ENCODE measurements at places on chromosomes 2 and 18. TPM values are rescaled to one million over a fixed set of nuclear protein-coding genes. Genes with fewer than 3 reads are reported as not detected.

The ANKRD53 gene
- 0.33 TPM for total RNA-seq

The C2orf80 gene
- total RNA-seq: not detected

The REG1B gene
- total RNA-seq: not detected

The WDR54 gene
- total RNA-seq: 2.9 TPM

The DSG4 gene
- not detected for total RNA-seq

The ZNF512 gene
- 16.1 TPM for total RNA-seq

The KRTCAP3 gene
- total RNA-seq: 0.63 TPM

DNA sequence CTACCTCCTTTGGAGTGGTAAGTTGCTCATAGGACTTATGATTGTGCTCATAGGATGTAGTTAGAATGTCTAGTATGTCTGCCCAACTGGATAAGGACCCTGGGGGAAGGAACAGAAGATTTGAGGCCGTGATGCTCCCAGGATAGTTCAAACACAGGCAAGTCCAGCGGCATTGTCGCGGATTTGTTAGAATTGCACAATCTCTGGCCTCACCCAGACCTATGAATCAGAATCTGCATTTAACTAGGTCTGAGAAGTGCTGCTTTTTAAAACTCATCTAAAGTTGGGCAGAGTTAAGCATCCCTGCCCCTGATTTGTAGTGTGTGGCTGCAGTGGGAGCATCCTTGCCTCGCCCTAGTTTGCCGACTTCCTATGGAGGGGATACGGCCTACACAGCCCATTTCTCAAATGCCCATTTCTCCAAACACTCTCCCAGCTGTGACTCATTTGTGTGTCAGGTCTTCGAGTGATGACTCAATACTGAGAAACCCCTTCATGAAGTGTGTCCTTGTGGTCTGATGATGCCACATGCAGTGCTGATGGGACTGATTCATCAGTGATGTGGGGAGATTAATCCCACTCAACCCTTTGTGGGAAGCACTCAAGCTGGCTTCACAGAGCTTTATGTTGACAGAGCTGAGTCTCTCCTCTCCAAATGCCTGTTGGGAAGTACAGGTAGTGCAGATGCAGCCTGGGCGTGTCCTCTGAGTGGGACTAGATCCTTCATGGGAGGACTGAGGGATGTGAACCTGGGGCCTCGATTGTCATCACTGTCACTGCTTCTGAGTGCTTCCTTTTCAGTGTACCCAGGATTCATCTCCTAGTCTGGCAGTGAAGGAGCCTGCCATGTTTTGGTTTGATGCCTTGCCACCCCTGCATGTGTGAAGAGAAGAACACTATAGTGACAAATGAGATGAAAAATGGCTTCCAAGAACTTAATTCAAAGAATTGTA is 18.7 kb downstream of the SMIM21 start:
- no peak overlapping the region for H3K27ac ChIP-seq
- H3K4me1 ChIP-seq: no peaks in the 10 kb centered on the region
- no peaks in the 10 kb centered on the region for H3K27me3 ChIP-seq
- no peak overlapping the region for H3K4me3 ChIP-seq
- no peak for DNase-seq

DNA sequence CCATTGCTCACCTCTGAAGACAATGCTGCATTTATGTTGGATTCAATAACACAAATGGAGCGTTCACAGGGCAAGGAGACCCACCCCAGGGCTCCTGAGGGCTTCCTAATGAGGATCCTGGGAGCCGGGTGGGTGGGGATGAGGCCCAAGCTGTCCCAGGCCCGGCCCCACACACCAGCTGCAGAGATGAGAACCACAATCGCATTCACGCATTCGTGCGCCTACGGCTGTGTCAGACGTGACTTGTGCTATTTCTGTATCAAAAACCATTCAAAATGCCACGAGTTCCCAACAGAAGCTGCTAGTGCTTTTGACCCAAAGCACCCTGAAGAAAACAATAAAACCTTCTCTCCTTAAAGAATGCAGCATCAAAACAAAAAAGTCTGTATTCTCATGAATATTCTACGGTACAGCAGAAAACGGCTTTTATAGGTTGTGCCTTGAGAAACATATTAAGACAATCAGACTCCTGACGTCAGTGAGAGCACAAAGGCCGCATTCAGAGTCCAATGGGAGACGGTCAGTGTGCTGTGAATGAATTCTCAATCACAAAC is 205.4 kb downstream of the HDAC4 start:
- no peak for DNase-seq
- no peak overlapping the region for H3K27ac ChIP-seq
- no peaks in the 10 kb centered on the region for H3K27me3 ChIP-seq
- peaks cover 10% of the 10 kb centered on the region for H3K36me3 ChIP-seq

- no peaks in the 10 kb centered on the region for H3K36me3 ChIP-seq
- peaks cover 27% of the 10 kb centered on the region for H3K4me1 ChIP-seq
- no peak for DNase-seq
- no peak within 1 kb of the TSS for H3K27ac ChIP-seq
Observed at GRCh38 chr2:152098496-152099366, at the start of gene CACNB4. TSS of gene CACNB4 (minus strand) at chr2:152099044.

DNA sequence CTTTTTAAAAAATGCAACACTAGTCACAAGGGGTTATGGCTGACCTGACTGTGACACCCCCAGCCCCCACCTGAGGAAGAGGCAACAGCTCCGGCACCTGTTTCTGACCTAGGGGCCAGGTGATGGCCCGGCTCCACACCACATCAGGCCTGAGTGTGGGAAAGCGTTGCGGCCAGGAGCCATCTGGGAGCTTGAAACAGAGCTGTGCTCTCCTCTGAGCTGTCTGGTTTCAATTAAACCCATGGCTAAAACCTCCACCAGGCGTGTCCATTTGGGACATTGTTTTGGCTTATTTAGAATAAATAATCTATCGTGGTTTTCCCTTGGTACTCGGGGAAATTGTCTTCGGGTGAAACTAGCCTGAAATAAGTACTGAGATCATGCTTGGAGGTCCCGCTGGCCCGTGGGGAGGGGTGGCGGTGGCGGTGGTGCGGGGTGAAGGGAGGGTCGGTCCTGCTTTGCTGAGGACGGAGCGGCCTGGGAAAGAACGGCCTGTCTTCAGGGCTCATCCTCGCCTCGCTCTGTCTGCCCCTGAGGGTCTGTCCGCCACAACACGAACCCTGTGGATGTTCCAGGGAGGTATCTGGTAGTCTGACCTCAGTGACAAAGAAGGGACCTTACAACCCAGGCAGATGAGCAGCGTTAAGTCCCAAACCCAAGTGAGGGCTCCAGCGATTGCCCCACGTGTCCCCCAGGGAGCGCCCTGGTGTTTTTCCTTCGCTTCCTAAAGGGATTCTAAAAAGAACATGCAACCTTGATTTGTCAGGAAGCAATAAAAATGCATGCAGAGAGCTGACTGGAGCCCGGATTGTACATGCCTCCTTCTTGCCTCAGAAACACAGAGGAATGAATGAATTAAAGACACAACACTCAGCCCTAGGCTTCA is 58.7 kb downstream of the IL1RL2 start:
- H3K27me3 ChIP-seq: peaks cover 15% of the 10 kb centered on the region
- DNase-seq: peak; percentile 45
- H3K36me3 ChIP-seq: no peaks in the 10 kb centered on the region
- no peak overlapping the region for H3K4me3 ChIP-seq

DNA sequence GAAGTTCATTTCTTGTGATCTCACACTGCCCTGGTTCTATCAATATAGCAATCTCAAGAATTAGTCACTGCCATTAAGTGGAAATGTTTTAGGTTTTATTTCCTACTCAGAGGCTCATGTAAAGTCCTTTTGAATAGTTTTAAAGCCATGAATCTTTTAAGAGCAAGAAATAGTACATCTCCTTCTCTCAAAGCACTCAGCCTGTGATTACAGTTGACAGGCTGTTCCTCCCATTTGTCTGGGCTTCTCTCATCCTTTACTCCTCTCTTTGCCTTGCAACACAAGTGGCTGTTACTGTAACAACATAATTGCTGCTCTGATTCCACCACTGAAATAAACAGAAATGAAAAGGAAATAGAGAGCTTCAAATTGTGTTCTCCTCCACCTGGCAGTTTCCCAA is 18.4 kb downstream of the GRP start:
- no peak for DNase-seq
- H3K36me3 ChIP-seq: no peaks in the 10 kb centered on the region
- no peak overlapping the region for H3K4me3 ChIP-seq
- no peaks in the 10 kb centered on the region for H3K4me1 ChIP-seq
- H3K27ac ChIP-seq: no peak overlapping the region
- peaks cover 9% of the 10 kb centered on the region for H3K27me3 ChIP-seq

- H3K27ac ChIP-seq: no peak overlapping the region
- H3K4me3 ChIP-seq: no peak overlapping the region
- no peak for DNase-seq
- H3K4me1 ChIP-seq: no peaks in the 10 kb centered on the region
Observed at GRCh38 chr2:140027966-140028365, 1247.8 kb upstream of the NXPH2 start.

DNA sequence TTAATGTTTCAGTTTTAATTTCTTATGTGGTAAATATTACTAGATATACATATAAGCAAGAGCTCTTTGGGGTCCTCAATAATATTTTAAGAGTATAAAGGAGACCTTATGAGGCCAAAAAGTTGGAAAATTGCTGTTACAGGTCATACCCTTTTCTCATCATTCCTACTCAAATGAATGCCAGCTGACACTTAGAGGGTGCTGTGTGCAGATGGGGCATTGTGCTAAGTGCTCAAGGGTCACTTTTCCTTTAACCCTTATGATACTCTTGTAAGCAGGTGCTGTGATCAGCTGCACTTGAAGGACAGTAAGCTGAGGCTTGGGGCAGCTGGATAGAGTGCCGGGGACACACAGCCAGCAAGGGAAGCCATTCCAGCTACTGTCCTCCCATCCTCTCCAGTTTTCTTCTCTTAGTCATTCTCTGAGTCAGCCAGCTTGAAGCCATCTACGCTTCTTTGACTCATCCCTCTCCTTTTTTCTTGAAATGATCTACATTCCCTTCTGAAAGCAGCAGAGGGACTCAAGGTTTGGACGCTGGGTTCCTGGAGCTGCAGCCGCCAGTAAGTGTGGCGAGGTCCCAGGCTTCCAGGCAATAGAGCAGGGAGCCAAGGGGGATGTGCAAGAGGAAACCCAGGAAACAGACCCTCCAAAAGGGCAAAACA is 42.0 kb upstream of the CREB1 start:
- H3K27ac ChIP-seq: peak overlapping the region; percentile 82
- DNase-seq: no peak
- H3K4me1 ChIP-seq: peaks cover 28% of the 10 kb centered on the region
- H3K36me3 ChIP-seq: no peaks in the 10 kb centered on the region
- no peak overlapping the region for H3K4me3 ChIP-seq
- no peaks in the 10 kb centered on the region for H3K27me3 ChIP-seq

GRCh38 chr2:203594541-203594940 is 59.4 kb upstream of the RAPH1 start:
- H3K36me3 ChIP-seq: no peaks in the 10 kb centered on the region
- no peak overlapping the region for H3K4me3 ChIP-seq
- H3K27ac ChIP-seq: no peak overlapping the region

DNA sequence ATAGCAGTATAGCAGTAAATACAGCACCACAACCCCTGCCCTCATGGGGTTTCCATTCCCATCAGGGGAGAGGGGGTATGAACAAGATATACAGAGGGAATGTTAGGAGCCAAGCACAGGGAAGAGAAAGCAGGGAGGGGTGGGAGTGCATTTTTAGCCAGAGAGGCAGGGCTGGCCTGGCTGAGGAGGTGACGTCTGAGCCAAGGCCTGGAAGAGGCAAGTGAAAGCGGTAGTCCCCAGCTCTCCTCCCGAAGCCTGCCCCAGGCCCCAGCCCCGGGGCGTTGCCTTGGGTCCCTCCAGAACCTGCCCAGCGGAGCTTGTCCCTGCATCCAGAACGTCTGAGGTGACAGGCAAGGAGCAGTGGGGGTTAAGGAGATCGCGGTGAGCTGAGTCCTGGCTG is 45.1 kb upstream of the FOSL2 start:
- H3K27ac ChIP-seq: no peak overlapping the region
- no peaks in the 10 kb centered on the region for H3K36me3 ChIP-seq
- H3K4me3 ChIP-seq: no peak overlapping the region
- H3K27me3 ChIP-seq: no peaks in the 10 kb centered on the region
- peaks cover 16% of the 10 kb centered on the region for H3K4me1 ChIP-seq

DNA sequence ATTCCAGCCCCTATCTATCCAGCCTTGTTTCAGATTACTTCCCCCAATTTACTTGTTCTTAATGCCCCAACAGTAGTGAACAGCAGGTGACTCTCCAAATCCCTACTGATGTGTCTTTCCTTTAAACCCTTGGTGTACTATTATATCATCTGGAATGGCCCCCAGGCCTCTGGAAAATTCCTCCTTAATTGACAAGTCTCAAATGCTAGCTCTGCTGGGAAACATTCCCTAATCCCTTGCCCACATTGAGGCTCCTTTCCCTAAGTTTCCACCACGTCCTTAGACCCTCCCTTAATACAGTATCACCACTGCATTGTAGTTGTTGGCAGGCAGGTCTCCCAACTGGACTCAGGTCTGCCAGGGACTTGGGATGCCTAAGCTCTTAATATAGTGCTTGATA is 41.0 kb downstream of the MYO3B start:
- no peaks in the 10 kb centered on the region for H3K27me3 ChIP-seq
- no peak overlapping the region for H3K27ac ChIP-seq
- H3K4me1 ChIP-seq: no peaks in the 10 kb centered on the region
- no peaks in the 10 kb centered on the region for H3K36me3 ChIP-seq
- no peak overlapping the region for H3K4me3 ChIP-seq

GRCh38 chr18:76359909-76360308 is 135.1 kb downstream of the ZNF516 start:
- DNase-seq: no peak
- peaks cover 62% of the 10 kb centered on the region for H3K36me3 ChIP-seq
- H3K27ac ChIP-seq: no peak overlapping the region
- no peaks in the 10 kb centered on the region for H3K4me1 ChIP-seq

- no peak for DNase-seq
- no peaks in the 10 kb centered on the region for H3K27me3 ChIP-seq
- no peaks in the 10 kb centered on the region for H3K36me3 ChIP-seq
- H3K4me1 ChIP-seq: no peaks in the 10 kb centered on the region
- H3K4me3 ChIP-seq: no peak overlapping the region
- no peak overlapping the region for H3K27ac ChIP-seq
Observed at GRCh38 chr2:102986826-102987490, 225.1 kb downstream of the TMEM182 start.

GRCh38 chr18:77811503-77811902 is 561.9 kb downstream of the GALR1 start:
- peaks cover 5% of the 10 kb centered on the region for H3K27me3 ChIP-seq
- no peaks in the 10 kb centered on the region for H3K36me3 ChIP-seq
- H3K4me3 ChIP-seq: no peak overlapping the region
- no peaks in the 10 kb centered on the region for H3K4me1 ChIP-seq

DNA sequence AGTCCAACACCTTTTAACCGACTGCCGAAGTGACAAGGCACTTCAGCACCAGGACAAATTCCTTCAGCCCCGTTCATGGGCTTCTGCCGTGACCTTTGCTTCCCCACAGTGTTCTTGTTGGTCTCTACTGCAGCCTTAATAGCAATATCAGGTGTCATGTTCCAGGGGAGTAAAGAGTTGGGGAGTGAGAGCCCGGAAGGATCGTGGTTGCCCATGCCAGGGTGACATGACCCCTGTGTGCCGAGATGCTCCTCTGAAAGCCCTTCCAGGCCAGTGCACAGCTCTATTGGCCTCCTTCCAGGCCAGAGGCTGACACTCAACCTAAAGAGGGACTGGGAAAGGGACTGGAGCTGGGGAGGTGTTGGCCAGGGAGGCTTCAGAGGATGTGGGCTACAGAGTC is 279.2 kb downstream of the CYRIA start:
- peaks cover 15% of the 10 kb centered on the region for H3K27me3 ChIP-seq
- no peak for DNase-seq
- H3K36me3 ChIP-seq: no peaks in the 10 kb centered on the region
- no peak overlapping the region for H3K27ac ChIP-seq
